ENCODE measurements at places on chromosomes 6 and 20.

GRCh38 chr6:54216336-54216735 is 91.9 kb upstream of the TINAG start:
- no peak for DNase-seq

- no peak for DNase-seq
These were observed at the start of gene TGM2 for GRCh38 chr20:38165089-38165965. Gene TGM2, minus strand, starts transcription at chr20:38165270. Its CDS starts 72 bp downstream, at chr20:38165198.

- DNase-seq, result peak; percentile 40
These were observed 91.2 kb downstream of the ANKRD60 start for GRCh38 chr20:58137236-58137635.

DNA sequence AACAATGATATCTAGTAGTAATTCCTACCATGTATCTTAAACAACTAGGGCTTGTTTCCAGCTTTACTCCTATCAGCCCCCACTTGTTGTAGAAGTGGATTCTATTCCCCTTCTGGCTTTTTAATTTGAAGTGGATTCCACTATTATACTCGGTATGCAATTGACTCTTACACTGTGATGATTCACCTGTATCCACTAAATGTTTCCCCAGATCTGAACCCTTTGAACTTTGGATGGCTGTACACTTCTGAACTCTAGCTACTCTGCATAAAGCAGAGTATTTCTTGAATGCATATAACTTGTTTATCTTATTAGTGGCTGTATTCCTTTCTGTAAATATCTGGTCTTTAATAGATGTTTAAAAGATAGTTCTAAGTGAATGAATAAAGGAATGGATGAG is 538.4 kb upstream of the NRSN1 start:
- no peak for DNase-seq

DNA sequence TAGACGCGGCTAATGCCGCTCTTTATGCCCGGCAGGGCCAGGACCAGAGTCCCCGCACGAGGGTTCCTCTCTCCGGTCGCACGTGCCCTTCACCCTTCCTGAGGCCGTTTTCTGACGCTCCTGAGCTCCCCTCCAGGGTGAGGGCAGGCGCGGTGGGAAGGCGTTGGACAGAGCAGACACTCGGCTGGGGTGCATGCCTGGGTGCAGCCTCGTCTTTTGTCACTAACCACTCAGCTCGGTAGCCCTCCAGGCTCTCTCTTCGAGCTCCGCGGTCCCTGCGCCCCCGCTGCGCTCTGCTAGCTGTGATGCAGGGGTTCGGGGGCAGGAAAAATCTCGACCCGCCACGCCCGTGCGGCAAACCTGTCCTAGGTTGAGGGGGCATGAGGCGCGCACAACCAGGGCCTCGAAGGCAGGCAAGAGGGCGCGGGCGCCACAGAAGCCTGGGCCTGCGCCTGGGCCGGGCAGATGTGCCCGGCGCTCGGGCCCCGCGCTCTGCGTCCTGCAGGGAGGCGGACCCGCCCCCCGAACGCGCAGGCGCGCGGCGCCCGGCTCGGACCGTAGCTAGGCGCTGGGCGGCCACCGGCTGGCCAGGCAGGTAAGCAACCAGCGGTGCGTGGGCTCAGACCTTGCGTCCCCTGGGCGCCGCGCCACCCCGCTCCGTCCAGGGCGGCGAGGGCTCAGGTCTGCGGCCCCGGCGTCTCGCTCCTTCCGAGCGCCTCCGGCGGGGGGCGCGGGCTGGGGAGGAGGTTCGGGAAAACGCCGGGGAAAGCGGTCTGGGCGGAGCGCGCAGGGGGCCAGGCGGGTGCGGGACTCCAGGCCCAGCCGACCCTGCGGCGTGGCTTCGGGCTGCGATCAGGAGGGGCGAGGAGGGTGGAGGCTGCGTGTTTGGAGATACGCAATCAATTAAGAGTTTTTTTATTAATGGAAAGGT is at the start of gene L3MBTL1:
Gene L3MBTL1 (plus strand): TSS at position 548 of the 931 bp plus-strand sequence. CDS start 5,807 bp downstream, outside the sequence.
- DNase-seq, result no peak

DNA sequence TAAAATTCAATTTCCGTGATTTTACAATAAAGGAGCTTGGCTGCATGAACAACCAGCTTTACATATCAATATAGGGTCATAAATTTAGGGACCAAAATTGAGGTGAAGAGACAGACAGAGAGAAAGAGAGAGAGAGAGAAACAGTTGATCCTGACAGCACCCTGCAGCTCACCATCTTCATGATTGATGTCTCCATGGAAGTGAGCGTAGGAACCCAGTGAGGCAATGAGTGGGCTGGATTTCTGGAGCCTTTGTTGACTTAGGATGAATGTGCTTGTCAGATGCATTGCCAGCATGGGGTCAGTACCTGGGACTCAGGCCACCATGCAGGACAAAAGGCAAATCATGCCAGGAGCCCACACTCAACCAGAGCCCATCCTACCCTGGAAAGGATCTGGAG is 165.1 kb upstream of the SYNDIG1 start:
- DNase-seq, result no peak

GRCh38 chr6:133553652-133554051 is 312.5 kb downstream of the EYA4 start:
- DNase-seq, result no peak

DNA sequence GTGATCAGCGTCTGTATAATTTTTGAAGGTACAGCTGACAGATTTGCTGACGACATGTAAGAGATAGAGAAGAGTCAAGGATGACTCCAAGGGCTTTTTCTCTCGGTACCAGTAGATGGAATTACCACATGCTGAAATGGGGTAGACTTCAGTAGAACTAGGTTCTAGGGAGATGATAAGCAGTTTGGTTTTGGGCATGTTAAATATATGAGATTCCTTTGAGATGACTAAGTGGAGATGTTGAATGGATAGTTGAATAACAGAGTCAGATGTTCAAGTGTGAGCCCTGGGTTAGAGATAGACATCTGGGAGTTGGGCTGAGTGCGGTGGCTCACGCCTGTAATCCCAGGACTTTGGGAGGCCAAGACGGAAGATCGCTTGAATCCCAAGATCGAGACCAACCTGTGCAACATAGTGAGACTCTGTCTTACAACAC is 50.0 kb downstream of the PHF20 start:
- DNase-seq, result no peak

- no peak for DNase-seq
These were observed 104.2 kb upstream of the MLN start for GRCh38 chr6:33908025-33908424.

GRCh38 chr6:135105710-135106109 is 51.1 kb upstream of the HBS1L start:
- DNase-seq, result no peak

GRCh38 chr6:2960935-2961334 is 10.4 kb downstream of the SERPINB6 start:
- DNase-seq, result no peak

DNA sequence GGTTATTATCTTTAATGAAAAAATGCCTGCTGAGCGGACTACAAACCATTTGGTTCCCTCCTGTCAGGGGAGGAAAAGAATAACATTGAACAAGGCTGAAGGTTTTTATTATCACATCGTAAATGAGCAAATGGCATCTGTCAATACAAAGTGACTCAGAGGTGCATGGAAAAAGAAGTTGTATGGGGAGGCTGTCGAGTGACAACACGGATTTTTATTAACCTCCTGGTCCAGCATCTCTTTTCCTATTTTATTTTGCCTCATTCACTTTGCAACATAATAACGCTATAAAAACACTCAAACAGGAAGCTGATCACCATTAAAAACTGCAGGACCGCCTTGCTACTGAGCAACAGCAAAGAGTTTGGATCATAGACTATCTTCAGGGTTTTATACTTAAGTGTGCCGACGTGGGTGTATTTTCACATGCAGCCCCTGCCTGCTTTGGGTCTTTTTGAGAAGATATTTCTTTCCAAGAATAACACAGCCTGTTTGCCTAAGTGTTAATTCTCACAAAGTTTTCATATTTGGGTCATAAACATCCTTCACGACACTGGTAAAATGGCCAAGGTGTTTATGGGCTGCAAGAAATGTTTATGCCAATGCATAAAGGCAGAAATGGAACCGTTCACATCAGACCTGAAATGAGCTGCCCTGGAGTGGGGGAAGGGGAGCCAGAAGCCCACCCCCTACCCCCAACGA is 132.1 kb upstream of the SALL4 start:
- DNase-seq, result no peak

DNA sequence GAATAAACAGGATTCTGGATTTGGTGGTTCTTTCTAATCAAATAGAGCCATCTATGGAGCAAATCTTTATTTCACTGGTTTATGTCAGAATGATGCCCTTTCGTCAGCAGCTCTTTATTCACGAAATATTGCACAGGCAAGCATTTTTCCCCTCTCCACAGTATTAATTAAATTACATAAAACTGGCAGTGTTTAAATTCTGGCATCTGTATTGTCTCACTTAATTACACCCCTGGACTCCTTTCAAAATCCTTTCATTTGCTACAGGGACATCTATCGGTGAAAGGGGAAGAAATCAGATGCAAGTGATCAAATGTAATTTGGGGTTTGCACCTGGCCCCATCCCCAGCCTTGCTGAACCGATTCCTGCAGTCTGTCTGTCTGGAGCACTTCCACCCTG is 801.9 kb downstream of the QKI start:
- DNase-seq, result no peak

DNA sequence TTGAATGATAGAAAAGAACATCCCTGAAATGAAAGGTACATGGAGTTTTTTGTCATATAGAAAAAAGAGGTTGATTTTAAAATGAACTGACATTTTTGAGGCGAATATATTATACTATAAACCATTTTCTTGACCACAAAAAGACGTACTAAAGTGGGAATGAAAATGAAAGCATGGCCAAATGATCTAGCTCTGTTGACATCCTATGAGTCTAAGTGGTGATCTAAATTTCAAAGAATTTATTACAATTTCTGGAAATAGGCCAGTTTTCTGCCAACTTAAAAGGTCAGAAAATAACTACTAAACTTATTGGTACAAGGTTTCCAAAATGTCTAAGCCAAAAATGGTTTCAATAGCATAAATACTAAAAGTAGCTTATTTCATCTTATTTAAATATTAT is 536.8 kb downstream of the EYS start:
- DNase-seq, result no peak

DNA sequence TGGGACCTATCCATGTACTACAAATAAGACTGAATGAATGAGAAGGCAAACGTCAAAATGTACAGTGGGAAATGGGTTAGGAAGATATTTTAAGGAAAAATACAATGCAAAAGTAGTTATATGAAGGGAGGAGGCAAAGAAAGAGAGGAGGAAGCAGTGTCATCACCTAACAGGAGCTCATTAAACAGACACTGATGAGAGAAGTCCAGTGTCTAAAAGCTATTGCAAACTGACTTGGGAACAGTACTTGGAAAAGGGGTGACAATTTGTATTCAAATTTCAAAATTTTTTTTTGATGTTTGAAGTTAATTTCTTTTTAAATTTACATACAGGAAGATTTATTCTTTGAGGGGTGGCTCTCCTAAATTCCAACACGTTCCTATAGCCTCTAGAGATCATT is 143.5 kb upstream of the NOX3 start:
- DNase-seq, result no peak

DNA sequence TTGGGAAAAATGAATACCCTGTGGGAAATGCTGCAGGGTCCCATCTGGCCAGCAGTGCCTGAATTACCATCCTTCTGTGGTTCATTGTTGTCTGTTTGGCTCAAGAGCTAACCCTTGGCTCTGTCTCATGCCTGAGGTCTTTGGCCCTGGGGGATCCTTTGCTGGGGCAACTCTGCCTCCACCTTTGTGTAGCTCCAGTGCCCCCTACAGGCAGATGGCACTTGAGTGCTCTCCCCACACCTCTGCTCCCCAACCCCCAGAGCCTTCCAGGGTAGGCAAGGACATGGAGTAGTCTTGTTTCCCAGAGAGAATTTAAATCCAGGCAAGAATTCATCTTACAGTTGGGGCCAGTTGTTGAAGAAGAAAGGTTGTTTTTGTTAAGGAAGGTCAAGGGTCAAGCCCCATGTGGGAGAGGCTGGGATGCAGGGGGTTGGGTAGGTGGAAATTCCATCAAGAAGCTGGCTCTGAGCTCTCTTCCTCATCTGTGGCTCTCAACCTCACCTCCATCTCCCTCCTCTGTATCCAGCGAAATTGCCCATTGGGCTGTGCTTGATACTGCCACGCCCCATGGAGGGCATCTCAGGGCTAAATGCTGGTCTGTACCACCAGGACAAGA is 44.2 kb downstream of the ZNF831 start:
- DNase-seq, result peak; percentile 64

DNA sequence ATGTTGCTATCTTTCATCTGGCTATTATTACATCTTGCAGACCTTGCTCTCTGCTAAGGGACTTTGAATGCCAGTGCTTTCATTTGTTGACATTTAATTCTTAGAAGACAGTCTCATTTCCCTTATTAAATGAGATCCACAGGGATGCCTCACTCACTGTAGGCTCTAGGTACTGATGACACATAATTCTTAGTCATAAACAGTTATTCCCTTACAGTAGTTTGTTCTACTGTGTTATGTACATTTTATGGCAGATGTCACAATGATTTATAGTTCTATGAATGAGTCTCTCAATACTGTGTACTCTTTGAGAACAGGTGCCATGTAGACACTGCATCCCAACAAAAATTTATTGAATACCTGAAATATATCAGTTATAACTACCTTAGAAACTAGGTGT is 70.3 kb downstream of the FAM83B start:
- no peak for DNase-seq

GRCh38 chr6:50962213-50962759 is 143.6 kb downstream of the TFAP2B start:
- DNase-seq, result no peak

DNA sequence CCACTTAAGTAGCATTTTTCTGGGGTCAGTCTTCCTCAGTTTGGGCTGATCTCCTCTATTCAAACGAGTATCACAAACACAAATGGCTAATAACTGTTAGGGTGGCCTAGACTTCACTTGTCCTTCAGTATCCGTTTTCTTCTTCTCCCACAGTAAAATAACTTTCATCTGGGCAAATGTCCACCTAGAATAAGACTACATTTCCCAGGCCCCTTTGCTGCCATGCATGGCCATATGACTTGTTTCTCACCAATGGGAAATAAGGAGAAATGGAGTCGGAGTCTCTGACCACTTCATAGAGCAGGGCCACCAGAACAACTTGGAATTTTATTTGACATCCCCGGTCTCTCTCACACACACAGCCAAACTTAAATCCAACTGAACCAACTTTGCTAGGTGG is 51.4 kb downstream of the SULF2 start:
- no peak for DNase-seq

DNA sequence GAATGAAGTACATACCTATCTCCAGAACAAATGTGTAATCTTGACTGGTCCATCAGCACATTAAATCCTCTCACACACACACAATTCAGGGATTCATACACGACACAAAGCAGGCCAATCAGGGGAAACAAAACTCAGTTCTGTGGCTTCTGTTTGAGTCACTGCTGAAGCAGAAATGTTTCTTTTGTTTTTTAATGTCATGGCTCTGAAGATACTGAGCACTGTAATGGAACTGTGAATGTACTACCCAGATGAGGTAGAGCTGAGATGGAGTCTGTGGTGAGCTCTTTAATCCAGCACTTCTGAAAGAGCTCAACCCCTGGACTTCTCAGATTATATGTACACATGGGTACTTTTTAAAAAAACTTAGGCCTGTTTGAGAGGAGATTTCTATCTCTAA is 116.4 kb downstream of the THEMIS start:
- no peak for DNase-seq

DNA sequence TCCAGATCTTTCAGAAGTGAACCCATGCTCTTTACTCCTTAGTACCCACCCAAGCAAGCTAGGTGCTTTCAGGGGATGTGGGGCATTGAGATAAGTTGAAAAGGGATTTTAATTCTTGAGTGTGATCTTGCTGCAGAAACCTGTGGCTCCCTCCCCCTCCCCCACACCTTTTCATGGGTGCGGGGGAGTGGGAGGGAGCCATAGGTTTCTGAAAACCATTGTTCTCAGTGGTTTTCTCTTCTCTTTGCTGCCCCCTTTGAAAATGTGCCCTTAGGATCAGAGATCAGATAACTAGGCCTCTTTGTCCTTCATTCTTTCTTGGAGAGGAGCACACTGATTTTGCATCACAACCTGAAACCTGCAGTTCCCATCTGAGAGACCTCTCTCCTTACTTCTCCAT is 2.4 kb downstream of the PCSK2 start:
- no peak for DNase-seq
